GM18507 (cell line): ENCODE measurements at places on chromosomes 3 and 15.

DNA sequence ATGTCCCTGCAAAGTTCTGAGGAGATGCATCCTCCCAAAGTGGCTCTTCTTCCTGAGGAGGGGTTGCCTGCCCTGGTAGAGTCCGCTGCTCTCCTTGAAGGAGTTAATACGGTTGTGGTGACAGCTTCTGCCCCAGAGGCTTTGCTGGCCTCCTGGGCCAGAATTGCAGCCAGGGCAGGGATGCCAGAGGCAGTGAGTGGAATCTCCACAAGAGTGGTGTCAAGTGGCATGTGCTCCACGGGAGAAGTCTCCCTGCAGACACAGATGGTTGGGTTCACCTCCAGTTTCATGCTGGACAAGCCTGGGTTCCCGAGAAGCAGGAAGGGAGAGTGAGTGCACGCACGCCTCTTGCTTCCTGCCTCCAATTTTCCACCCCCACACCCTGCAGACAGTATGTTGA lies 105.5 kb downstream of the SLC25A26 start:
- DNase-seq: no peak

DNA sequence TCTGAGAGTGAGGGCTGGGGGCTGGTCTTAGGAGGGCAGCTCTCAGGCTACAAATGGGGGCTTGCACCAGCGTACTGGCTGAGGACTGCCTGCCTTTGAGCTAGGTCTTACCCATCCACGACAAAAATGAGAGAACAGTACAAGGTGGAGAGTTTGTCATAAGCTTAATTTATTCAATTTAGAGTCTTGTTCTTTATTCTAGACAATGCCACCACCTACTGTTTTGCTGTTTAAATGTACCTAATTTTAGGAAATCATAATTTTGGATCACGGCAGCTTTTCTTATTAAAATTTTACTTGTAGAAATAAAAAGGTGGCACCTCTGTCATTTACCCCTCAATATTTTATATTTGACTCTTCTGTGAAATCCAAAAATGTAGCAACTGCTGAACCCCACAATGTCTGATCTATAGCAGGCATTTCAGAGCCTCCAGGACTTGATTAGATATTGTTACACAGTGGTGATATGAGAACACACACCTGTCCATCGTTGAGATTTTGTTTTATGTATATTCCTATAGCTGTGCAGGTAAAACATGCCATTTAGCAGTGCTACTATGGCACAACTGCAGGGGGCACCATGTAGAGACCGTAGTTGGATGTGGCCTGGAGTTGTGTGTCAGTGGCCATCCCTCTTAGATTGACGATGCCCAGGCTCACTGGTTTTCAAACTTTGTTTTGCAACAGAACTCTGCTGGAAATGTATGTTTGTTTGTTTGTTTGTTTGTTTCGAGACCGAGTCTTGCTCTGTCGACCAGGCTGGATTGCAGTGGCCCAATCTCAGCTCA lies 88.6 kb downstream of the SLCO3A1 start:
- DNase-seq: no peak

GRCh38 chr15:28114114-28114455 lies 15.0 kb upstream of the OCA2 start:
- DNase-seq: no peak

DNA sequence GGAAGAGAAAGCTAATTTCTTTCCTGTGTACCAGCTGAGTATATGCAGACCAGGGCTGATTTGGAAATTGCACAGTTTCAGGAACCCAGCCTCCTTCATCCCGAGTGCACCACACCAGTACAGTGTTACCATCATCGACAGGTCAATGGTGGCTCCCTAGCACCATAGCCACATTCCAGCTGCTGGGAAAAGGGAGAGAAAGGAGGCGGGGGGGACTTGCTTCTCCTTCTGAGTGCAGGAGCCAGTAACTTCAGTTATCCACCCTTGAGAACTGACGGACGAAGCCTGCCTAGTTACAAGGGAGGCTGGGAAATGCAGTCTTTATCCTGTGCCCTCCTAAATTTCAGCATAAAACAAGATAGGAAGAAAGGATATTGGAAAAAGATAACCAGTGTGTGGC lies 129.7 kb upstream of the PRICKLE2 start:
- DNase-seq: no peak

GRCh38 chr3:184691397-184692231 lies 20.2 kb downstream of the MAGEF1 start:
- no peak for DNase-seq

GRCh38 chr3:31911643-31912042 lies 69.4 kb downstream of the OSBPL10 start:
- DNase-seq: no peak

DNA sequence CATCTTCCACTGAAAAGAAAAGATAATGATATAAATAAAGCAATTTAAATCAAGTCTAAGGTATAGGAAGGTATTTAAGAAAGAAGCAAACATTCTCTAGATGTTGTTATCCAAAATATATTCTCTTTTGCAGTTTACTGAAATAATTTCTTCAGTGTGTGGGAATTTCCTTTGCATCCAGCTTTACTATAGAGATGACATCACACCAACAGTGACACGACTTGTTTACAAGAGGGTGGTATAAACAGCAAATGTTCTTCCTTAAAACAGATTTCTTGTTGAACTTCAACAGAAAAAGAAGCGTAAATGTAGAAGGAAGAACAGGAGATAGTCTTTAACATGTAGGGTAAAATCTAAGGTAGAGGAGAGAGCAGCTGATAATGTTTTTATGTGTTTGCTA lies 202.5 kb downstream of the ROBO2 start:
- DNase-seq: no peak

DNA sequence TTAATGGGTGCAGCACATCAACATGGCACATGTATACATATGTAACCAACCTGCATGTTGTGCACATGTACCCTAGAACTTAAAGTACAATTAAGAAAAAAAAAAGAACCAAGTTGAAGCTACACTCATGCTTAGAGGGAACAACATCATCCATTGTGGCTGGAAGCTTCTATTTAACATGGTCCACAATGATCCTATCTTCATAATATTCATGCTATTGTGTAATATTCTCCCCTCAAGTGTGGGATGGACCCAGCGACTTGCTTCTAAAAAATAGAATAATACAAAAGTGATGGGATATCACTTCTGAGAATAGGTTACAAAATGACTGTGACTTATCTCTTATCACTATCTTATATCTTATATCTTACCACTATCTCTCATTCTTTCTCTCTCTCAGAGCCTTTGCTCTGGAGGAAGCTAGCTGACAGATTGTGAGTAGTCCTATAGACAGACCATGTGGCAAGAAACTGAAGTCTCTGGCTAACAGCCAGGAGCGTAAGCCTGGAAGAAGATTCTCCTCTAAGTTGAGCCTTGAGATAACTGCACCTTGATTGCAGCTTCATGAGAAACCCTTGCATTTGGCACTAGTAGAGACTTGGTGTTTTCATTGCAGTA lies 198.5 kb upstream of the MRPL3 start:
- DNase-seq: no peak

DNA sequence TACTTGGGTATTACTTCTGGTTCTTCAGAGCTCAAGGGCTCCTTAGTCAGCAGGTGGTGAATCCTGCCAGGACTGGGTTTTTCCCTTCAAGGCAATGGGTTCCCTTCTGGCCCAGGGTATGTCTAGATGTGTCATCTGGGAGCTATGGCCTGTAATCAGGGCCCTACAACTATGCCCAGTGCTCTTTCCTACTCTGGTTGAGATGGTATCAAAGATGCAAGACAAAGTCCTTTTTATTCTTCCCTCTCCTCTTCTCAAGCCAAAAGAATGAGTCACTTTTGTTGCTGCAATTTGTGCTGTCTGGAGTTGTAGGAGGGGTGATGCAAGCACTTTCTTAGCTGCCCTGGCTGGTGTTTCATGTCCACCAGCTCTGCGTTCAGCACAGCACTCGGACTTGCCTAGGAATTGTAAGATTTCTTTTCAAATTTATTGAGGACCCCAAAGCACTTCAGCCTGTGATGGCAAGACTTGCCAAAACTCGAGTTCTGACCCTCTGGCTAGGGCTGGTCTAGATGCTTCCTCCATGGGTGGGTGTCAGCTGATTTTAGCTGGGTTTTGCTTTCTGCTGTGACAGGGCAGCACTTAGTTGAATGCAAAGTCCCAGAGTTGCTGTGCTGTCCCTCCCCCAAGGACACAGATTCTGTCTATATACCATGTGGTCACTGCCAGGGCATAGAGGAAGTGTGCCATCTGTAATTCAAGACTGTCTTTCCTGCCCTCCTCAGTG lies 129.2 kb upstream of the CBLB start:
- DNase-seq: no peak

- DNase-seq: no peak
Observed at GRCh38 chr3:27545061-27545460, 60.9 kb upstream of the SLC4A7 start.

GRCh38 chr3:65052101-65052500 lies 364.3 kb upstream of the ADAMTS9 start:
- no peak for DNase-seq

- no peak for DNase-seq
Observed at GRCh38 chr15:69075440-69075839, 60.9 kb downstream of the NOX5 start.

DNA sequence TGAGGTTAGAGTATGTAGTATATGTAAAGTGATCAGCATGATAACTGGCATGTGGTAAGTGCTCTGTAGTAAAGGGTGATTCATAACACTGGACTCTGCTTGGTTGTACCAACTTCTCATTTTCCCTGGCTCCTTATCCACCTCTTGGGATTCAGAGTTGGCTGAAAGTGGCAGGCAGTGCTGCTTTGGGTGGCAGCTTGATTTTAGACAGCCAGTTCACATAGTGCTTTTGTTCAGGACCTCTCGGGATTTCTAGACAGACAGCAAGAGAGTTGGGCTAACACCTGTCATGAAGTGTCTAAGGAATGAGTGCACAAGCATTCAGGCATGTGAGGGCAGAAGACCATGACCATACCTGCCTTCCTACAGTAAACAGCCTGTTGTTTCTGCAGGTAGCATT lies 69.0 kb downstream of the RBM6 start:
- DNase-seq: no peak

GRCh38 chr3:59411186-59411585 lies 361.4 kb upstream of the CFAP20DC start:
- no peak for DNase-seq

DNA sequence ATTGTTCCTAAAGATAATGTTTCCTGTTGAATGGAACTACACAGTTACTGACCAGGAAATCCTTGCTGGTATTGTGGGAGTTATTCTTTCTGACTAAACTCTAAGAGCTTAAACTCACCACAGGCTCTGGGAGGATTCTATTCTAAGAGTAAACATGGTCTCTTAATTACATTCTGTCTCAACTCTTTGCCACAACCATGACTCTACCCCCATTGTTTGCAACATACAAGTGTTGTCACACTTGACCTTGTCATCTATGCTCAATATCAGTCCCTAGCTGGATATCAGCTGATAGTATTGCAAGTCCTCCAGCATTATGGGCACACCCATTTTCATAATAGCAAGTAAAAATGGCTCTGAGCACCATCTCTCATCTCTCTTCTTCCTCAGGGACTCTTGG lies 29.6 kb upstream of the SECISBP2L start:
- DNase-seq: no peak

- no peak for DNase-seq
Observed at GRCh38 chr3:35640190-35641165, 1.2 kb downstream of the ARPP21 start.

DNA sequence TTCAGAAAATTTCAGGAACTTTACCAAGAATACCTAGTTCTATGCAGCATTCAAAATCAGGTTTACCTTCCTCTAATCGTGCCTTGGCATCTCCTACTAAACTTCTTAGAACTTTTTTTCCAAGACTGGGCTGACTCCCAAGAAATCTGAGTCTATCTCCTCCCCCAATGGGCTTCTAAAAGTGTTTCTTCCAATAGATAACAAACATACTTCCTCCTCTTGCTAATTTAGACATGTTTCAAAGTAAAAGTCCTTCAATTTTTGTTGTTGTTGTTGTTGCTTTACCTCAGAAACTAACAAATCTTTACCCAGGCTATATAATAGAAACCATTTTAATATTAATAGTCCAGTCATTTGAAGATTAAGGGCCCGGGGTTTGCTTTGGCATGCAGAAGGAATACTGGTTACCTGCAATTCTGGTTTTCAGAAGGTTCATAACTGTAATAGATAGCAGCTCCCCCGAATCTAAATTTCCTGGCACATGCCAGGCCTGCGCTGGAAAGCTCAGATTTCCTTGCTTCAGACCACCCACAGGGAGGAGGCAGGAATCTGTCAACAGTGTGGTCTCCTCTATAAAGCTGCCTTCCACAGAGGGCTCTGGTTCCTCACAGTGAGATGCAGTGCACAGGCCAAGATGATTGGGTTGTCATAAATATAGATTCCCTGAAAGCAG lies 188.7 kb downstream of the THRB start:
- no peak for DNase-seq

DNA sequence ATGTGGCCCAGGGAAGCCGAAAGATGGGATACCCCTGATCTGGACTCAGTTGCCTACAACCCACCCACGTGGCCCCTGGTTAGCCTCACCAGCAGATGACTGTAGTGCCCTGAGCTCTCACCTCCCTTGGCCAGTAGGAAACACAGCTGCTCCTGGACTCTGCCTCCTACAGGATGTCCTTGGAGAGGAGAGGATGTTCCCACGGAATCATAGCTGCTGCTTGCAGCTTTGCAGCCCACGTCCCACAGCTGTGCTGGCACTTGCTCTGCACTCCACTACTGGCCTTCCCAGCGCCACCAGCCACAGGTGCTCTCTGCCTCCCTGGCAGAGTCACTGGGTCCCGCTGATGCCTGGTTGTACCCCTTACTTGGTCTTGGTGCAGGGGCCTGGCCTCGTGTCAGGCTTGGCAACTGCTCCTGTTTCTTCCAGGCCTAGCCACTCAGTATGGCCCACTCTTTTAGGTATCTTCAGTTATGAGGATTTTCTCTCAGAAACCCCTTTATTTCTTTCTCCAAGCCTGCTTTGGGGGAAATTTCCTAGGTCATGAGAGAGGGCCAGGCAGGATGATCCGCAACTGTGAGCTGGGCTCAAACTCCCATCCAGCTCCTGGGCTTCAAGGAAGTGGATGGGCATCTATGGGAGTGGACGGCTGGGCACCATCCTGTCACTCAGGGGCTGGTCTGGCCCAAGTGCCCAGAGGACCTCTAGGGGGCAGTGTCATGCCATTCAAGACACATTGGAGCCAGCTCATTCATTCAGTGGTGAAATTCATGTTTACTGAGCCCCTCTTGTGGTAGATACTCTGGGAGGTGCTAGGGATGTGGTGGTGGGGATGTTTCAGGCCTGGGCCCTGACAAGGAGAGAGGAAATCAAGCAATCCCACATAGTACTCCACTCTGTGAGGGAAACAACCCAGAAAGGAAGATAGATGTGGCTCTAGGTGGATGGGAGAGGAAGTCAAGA lies 16.2 kb upstream of the VILL start:
- DNase-seq: peak; percentile 50

- DNase-seq: peak; percentile 65
Observed at GRCh38 chr15:77024273-77025082, 29.6 kb downstream of the PSTPIP1 start.
